Naive thymus-derived CD4-positive, alpha-beta T cell (primary cell): ENCODE measurements at places on chromosomes 7 and 10. TPM values are rescaled to one million over a fixed set of nuclear protein-coding genes. Genes with fewer than 3 reads are reported as not detected.

- DNase-seq, result no peak
Observed at GRCh38 chr7:116142850-116143249, 67.5 kb upstream of the TES start.

Gene ZP3
- total RNA-seq, result 5.3 TPM

GRCh38 chr10:129938460-129938859 lies 25.6 kb downstream of the EBF3 start:
- DNase-seq, result no peak

- no peak for DNase-seq
Observed at GRCh38 chr7:82444220-82444909, 788 bp upstream of the CACNA2D1 start.

Gene GCK
- 0.23 and 0.51 TPM in 2 replicates for total RNA-seq
